ENCODE measurements at places on chromosomes 7 and 10.

DNA sequence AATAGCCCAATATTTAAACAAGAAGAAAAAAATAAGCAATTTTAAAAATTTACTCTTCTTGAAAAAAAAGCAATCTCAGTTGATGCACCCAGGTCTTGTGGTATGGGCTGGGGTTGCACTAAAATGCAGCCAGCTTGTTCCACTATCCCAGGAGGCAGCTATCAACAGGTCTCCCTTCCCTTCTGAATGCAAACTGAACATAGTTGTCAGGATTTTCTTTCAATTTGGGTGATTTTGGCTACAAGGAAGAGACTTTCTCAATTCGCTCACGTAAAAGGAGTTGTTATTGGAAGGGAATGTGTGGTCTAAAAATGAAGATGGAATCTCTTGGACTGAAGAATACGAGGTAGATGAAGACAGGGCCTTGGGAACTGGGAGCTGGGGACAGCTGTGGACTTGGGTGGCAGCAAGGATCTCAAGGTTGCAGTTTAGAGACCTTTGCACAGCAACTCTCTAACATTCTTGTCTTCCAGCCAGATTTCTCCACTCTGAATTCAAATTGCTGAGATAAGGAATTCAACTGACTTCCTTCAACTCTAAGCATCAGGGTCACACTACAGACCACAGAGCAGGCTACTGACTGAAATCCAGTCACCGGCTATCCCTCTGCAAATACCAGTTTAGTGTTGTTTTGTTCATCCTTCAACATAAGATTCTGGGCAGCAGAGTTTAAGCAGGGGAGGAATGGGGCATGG, 3.1 kb upstream of the TMEM26 start:
- no peak for DNase-seq

GRCh38 chr7:148211740-148212151, 378.8 kb upstream of the C7orf33 start:
- no peak for DNase-seq

- no peak for DNase-seq
These were observed 736 bp upstream of the ITIH5 start for GRCh38 chr10:7667262-7668141.

DNA sequence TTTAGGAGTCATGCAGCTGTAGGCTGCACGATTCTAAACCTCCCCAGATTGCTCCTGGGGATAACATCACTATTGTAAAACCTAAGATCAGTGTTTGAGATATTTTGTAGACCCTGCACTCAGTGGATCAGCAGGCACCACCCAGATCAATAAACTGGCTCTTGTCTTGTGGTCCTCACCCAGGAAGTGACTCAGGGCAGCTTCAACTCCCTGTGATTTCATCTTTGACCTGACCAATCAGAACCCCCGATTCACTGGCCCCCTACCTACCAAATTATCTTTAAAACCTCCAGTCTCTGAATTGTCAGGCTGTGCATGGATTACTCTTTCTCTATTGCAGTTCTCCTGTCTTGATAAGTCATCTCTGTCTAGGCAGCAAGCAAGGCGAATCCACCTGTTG, 25.7 kb downstream of the ARL5B start:
- DNase-seq, result no peak

DNA sequence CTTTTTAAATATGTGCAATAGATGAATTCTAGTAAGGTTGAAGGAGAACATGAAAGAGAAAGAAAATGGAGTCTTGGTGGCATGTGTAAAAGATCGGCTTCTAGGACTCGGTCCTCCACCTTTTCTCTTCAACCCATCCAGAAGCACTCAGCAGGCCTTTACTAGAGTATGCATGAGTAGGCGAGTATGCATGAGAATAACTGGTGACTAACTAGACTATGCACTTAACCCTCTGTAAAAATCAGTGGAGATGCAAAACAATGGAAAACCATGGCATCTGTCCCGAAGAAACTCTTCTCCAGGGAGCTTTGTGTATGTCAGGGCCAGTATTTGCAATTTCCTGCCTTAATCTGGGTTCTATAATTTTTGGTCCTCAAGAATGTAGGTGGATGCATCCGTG, 40.0 kb upstream of the GRB10 start:
- no peak for DNase-seq

DNA sequence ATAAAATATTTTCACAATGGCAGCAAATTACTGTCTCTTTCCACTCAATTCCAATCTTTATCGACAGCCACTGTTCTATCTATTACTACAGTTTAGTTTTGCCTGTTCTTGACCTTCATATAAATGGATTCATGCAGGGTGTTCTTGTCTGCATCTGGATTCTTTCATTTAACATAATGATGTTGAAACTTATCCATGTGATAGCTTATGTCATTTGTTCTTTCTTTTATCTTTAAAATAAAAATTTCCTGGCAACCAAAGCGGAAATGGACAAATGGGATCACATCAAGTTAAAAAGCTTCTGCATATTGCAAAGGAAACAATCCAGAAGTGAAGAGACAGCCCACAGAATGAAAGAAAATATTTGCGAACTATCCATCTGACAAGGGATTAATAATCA, 20.5 kb upstream of the DMTF1 start:
- no peak for DNase-seq

DNA sequence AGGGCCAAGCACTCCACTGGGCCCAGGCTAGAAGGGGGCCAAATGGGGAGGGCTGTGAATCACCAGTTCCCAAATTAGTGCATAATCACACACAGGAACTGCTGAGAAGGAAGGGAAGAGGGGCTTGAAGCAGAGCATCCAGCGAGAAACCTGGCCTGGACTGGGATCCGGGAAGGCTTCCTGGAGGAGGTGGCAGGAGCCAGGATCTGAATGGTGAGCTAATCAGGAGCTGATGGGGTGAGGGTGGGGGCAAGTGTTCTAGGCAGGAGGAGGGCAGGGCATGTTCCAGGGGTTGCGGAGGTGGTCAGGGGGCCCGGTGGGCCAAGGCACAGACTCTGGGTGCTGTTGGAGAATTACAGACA, 12.6 kb downstream of the PWWP2B start:
- no peak for DNase-seq

DNA sequence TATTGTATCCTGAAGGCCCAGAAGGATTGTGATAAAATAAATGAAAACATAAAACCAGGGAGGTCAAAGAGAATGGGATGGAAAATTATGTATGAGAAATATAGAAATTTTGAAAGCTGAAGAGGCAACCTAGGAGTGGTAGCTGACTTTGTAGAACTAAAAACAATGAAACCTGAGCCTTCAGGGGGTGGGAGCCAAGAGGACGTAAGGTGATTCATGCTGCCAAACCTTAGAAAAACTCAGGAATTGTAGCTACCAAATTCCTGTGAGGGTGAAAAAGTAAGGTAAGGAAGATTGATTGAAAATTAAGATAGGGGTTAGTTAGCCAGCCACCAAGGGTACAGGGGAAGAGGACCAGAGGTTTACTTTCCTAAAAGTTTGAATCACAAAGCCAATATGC, 213.2 kb downstream of the KCND2 start:
- no peak for DNase-seq
